T1000 (cell line): ENCODE measurements at places on chromosomes 5 and 9.

DNA sequence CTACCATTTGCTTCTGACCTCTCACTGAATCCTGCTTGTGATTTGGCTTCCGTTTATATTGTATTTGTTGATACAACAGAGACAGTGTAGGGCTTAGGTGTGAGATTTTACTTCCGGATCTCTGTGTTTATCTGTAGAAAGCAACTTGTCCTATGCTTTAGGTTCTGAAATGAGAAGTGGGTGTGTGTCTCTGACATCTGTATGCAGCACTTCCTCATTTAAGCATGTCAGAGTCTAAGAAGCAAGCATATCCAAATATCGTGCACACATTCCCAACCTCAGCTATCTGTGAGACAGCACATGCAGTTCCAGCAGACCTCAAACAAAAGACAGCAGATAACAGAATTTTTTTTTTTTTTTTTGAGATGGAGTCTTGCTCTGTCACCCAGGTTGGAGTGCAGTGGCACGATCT, 16.3 kb downstream of the KLF9 start:
- no peak for DNase-seq

DNA sequence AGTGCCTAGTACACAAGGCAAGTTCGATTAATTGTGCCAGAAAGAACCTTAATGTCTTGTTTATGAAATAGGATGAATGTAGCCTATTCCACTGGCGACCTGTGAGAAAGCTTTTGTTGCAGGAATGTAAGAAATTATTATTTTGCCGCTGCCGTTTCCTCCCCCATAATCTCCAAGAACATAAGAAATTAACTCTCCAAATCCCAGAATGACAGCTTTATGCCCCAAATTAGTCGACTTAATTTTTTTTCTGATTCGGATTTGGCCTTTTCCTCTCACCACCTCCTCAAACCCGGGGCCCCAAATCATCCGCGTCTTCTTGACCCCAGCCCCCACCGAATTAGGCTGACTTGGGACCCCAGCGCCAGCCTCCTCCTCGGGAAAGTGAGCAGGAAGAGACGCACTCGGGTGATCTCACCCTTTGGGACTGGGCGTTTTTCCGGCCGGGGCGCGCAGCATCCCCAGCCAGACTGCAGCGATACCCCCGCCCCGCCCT, 682 bp upstream of the SPTAN1 start:
- DNase-seq: no peak

DNA sequence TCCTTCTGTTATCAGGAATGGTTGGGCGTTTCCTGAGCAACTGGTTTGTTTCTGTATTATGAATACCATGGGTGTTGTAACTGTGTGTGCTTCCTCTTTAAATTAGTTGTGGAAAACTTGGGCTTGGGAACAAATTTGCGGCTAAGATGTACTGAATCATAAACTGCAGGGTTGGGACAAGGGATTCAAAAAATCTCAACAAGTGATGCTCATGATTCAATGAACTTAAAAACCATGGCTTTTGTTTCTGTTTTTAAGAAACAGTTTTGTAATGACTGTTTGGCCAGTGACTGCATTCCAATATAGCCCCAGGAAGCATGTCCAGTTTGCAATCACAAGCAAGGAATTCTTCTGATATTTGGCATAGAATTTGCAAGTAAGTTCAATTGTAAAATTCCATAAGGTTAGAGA, 657.5 kb upstream of the WWC1 start:
- no peak for DNase-seq

DNA sequence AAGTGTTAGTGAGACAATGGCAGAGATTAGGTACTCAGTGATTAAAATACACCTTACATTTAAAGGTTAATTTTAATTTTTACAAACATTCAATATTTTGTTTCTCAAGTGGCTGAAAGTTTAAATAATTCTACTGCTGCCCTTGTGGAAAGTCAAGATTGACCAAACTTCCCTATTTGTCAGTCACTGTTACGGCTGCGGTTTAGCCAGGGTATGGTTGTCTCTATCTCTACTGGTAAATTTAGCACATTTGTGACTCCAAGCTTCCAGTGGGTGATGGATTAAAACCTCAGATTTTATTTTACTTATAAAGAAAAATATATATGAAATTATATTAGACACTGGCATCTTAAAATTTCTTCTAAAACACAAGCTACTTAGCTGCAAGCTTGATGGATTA, 368.4 kb downstream of the CDH18 start:
- DNase-seq: no peak

DNA sequence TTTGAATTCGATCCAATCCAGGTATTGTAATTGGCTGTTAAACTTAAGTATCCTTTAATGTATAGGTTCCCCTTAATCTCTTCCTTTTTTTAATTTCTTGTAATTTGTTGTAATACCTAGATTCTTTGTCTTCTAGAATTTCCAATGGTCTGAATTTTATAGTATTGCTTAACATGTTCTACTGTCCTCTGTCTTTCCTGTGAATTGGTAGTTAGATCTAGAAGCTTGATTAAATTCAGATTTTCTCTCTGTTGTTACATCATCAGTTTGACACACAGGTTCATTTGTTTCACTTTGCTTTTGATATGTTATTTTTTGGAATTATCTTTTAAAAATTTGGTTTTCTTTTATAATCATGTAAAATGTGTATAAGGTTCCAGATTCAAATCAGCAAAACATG, 13.8 kb downstream of the ZCCHC7 start:
- no peak for DNase-seq

GRCh38 chr5:180169248-180170105, 39.5 kb downstream of the RASGEF1C start:
- no peak for DNase-seq

DNA sequence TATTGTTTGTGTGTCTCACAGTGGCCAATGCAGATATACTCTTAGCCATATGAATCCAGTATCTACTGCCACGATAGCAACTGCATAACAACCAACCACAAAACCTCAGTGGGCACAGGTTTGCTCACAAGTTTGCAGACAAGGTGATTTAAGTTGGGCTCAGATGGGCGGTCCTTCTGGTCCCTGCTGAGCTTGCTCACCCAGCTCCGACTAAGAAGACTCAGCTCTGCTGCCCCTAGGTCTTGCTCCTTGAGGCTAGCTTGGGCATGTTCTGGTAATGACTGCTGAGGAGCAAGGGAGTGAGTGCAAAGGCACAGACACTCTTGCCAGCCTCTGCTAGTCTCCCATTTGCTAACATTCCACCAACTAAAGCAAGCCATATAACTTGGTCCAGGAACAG, 52.6 kb downstream of the MTX3 start:
- no peak for DNase-seq

- DNase-seq: no peak
Measured at GRCh38 chr5:34591723-34592122, 64.4 kb upstream of the RAI14 start.

- no peak for DNase-seq
Measured at GRCh38 chr5:83450967-83451248, 20.6 kb upstream of the VCAN start.

DNA sequence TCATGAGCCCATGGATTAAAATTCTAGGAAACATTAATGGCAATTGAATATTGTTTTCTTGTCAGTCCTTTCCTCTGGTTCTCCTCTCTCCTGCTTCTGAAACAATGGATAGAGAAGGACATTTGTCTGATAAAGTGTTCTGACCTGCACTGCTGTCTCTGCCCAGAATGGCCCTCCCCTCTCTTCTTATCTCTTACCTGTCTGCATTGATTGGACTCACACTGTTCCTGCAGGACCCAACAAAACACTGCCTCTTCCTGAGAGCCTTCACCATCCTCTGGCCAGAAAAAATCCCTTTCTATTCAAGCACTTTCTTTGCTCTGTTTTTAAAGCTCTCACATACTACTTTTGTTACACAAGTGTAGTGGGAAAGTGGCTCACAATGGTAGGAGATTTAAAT, 143.8 kb upstream of the DHFR start:
- no peak for DNase-seq

- no peak for DNase-seq
Measured at GRCh38 chr5:80867233-80867632, 92.9 kb upstream of the RASGRF2 start.

- DNase-seq: no peak
Measured at GRCh38 chr5:78793907-78794662, 145.5 kb upstream of the LHFPL2 start.

GRCh38 chr5:114830114-114830513, 339.6 kb downstream of the TRIM36 start:
- no peak for DNase-seq

DNA sequence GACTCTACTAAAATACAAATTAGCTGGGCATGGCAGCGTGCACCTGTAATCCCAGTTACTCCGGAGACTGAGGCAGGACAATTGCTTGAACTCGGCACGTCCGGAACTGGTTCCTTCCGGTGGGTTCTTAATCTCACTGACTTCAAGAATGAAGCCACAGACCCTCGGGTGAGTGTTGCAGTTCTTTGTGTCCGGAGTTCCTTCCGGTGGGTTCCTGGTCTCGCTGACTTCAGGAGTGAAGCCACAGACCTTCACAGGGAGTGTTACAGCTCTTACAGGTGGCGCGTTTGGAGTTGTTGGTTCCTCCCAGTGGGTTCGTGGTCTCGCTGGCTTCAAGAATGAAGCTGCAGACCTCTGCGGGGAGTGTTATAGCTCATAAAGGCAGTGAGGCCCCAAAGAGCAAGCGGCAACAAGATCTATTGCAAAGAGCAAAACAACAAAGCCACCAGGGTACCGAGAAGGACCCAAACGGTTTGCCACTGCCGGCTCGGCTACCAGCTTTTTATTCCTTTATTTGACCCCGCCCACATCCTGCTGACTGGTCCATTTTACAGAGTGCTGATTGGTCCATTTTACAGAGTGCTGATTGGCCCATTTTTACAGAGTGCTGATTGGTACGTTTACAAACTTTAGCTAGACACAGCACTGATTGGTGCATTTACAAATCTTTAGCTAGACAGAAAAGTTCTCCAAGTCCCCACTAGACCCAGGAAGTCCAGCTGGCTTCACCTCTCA, 28.6 kb upstream of the SLC6A19 start:
- no peak for DNase-seq

DNA sequence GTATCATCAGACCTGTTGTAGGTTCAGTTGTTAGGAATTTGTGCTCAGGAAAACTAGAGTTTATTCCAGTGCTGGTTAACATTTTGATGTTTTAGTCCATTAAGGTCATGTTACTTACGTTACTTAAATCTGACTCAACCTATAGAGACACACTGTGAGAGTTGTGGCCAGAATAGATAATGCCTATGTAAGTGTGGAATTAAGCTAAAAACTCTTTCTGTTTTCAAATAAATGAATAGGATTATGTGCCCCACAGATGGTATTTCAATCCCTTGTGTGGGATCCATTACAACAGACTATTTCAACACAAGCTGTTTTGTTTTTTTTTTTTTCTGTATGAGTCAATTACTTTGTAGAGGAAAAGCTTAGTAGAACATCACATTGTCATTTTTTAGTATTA, 68.1 kb downstream of the MEGF10 start:
- no peak for DNase-seq

DNA sequence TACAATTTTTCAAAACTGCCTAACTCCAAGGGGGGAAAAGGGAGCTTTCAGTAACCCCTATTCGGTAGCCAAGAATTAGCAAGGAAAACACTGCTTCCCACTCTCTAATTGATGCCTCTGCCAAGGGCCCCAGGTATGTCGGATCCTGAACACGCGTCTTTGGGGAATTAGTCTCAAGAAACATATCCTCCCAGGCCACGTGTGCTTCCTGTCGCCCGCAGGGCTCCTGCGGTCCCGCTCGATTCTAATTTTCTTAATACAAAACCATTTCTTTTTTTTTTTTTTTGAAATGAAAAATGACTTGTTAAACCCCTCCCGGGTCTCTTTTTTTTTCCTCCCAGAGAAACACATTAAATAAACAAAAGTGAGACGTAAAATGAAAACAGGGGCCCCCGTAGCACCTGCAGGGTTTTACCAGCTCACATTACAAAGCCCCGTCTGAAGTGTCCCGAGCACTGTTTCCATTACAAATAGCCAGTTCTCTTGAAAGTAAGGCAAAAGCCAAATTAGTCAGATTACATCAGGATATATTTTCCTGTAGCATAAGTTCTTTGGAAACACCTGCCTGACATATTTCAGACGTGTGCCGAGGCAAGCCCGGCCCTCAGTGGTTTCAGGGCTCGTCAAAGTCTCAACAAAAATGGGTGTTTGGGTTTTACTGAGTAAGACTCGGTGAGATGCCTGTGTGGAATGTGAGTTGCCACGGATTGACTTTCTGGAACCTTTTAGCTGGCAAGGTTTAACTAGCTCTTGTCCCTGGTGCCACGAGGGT, 21.5 kb downstream of the SMIM23 start:
- no peak for DNase-seq

GRCh38 chr9:21810388-21810787, 8.0 kb downstream of the MTAP start:
- no peak for DNase-seq

- no peak for DNase-seq
Measured at GRCh38 chr5:83104021-83104420, 26.7 kb downstream of the XRCC4 start.

DNA sequence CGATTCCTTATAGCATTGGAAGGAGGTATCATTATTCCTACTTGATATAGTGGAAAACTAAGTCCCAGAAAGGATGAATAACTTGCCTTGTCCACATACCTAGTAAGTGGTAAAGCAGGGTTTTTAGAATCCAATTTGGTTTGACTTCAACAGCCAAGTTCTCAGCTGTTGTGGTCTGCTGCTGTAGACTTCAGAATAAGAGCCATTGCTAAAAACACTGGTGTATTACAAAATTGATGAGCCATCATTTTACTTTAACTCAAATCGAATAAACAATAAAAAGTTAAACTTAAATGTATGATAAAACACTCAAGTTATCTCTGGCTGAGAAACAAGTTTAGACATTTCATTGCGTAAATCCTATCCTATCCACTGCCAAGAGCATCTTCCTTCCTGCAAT, 610.8 kb downstream of the TLE1 start:
- no peak for DNase-seq

DNA sequence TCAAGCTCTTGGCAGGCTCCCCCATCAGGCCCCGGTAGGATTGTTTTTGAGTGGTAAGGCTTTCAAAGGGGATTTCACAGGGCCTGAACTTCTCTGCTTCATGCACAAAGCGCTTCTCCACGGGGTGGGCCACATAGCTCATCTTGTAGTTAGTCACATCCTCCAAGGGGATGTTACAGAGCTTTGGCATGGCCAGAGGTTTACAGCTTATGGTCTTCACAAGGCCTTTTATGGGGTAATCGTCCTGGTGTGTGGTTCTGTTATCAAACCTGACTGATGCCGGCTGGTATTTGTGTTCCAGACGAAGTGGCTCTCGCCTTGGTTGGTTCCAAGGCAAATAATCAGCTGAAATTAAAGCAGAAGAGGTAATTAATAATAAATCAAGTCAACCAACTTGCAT, 104.3 kb downstream of the SAXO1 start:
- DNase-seq: no peak

GRCh38 chr9:115204904-115205453, 87.0 kb upstream of the TNC start:
- no peak for DNase-seq

DNA sequence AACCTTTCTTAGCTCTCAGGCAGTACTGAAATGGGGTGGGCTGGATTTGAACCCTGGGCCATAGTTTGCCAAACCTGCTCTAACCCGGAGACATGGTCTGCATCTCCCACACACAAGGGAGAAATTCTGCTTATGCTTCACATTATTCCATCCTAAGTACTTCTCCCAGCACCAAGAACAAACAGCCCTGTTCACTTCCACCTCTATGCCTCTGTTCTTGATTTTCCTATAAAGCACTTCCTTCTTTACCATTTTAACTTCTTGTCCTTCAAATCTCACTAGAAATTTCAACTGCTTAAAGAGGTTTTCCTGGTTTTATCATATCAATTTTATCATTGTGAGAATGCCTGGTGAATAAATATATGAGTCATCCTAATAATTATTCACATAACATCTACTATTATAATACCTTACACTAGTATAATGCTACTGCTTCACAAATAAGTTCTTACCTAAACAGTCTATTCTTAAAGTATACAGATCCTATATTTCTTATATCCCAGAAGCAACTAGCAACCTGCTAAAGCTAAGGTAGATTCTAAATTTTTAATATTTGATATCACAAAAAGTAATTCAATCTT, 12.7 kb downstream of the FEM1C start:
- DNase-seq: no peak
